Stimulated activated CD4-positive, alpha-beta T cell treated with anti-CD3 and anti-CD28 coated beads, Interleukin-1b, Interleukin-23, amount 100 ng/mL, for 1 hour (primary cell): ENCODE measurements at places on chromosomes 16 and 17.

GRCh38 chr17:35870906-35871819, 2.5 kb upstream of the HEATR9 start:
- no peak for DNase-seq

DNA sequence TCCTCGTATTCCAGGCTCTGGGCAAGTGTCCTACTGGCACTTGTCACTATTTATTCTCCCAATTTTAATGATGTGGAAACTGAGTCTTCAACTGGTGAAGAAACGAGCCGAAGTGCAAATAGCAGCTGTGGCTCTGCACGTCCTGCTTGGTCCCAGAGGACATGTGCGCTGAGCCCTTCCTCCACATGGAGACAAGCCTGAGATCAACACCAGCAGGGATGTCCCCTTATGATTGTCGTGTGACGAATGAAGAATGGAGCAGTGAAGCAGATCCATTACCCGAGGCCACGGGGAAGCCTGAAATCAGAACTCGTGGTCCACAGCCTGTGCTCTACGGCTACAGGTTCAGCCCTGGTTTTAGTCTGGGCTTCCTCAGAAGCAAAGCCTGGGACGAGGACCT, 61.0 kb downstream of the FOXL1 start:
- no peak for DNase-seq

DNA sequence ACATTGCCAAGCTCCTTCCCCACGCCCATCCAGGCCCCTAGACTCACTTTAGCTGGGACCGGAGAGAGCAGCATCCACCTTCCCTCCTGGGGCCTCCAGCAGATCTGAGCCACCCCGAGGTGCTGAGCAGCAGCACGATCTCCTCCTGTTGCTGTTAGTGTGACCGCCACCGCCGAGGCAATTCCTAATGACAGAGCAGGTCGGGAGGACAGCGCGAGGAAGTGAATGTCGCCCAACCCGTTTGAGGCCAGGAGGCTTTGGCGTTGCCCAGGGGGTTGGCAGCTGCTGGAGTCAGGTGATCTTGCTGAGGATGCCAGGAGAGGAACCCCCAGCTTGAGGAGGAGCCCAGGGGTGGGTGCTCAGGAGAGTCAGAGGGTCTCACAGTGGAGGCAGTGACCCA, at the start of gene RNF222:
RNF222 (minus strand) TSS at position 192 of the 400 bp plus-strand sequence. CDS start 4,366 bp downstream, outside the sequence.
- DNase-seq = no peak

DNA sequence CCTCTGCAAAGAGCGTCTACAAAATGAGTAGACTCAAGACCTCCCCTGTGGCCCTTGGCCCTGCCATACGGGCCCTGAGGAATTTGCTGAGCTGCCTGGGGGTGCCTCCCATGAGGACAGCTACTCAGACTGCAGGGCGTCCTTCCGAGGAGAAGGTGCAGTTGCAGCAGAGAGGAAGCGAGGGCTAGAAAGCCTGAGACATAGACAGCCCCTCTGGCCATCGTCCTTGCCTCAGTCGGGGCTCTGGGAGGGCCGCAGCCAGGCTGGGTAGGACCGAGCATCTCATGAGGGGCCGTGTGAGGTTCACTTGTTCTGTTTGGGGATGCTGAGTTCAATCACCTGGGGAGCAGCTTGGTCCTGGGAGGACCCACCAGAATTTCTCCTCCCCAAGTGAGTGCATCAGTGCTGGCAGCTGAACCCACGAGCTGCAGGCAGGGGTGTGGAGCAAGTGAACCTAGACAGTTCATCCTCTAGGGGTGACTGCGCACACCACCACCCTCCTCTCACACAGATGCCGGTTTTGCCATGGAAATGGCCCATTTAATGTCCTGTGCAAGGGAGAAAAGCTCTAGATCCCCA, 20.3 kb downstream of the RAB11FIP4 start:
- no peak for DNase-seq

GRCh38 chr17:9121186-9121820, 100.0 kb downstream of the NTN1 start:
- no peak for DNase-seq

GRCh38 chr17:74305865-74306654, 20.0 kb upstream of the KIF19 start:
- no peak for DNase-seq

- no peak for DNase-seq
These were observed 71.0 kb downstream of the CDYL2 start for GRCh38 chr16:80733407-80733806.

- DNase-seq = no peak
These were observed 20.9 kb downstream of the CDH11 start for GRCh38 chr16:65101009-65101408.

DNA sequence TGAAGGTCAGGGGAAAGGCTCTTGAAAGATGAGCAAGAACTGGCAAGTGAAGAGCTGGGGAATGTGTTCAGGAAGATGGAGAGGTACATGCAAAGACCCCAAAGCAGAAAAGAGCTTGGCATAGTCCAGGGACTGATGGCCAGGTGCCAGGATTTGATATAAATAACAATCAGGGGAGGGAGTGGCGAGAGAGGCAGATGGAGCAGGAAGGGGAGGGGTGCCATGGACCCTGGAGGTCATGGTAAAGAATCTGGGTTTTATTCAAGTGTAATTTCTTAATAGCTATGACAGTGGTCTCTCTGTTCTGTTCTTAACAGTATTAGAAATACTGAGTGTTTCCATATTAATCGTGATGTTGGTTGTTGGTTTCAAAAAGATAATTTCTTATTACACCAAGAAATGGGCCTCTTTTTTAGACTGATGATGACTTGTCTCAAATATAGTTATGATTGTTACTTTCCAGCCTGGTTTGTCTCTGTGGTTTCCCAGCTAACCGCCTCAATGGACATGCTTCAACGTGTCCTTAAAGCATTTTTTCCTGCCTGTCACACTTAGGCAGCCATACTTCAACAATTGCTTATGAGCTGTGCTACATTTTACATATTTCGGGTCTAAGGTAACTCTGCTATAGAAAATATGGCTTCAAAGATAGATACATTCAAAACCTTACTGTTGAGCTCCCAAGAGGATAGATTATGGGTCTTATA, 49.4 kb downstream of the MYH10 start:
- DNase-seq = no peak

GRCh38 chr17:75241502-75241901, 19.9 kb downstream of the GGA3 start:
- DNase-seq = no peak

GRCh38 chr17:76585033-76585648, 519 bp downstream of the ST6GALNAC2 start:
- no peak for DNase-seq

DNA sequence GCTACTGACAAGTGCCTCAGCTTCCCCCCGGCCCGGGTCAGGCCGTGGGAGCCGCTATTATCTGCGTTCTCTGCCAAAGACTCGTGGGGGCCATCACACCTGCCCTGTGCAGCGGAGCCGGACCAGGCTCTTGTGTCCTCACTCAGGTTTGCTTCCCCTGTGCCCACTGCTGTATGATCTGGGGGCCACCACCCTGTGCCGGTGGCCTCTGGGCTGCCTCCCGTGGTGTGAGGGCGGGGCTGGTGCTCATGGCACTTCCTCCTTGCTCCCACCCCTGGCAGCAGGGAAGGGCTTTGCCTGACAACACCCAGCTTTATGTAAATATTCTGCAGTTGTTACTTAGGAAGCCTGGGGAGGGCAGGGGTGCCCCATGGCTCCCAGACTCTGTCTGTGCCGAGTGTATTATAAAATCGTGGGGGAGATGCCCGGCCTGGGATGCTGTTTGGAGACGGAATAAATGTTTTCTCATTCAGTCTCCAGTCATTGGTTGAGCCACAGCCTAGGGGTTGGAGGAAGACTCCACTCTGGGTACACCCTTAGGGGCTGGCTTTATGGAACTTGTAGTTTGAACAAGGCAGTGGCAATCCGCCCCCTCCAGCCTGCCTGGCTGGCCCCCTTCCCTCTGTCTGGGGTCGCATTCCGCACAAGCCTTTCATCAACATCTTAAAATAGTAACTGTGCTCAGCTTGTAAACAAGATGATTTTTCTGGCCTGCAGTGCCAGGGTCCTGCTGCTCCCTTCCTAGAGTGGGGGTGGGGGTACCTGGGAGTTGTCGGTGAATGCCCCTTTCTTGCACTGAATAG, 4.1 kb downstream of the SYNGR2 start:
- DNase-seq = no peak
